CD4-positive, alpha-beta T cell (primary cell): ENCODE measurements at places on chromosomes 2 and 18.

DNA sequence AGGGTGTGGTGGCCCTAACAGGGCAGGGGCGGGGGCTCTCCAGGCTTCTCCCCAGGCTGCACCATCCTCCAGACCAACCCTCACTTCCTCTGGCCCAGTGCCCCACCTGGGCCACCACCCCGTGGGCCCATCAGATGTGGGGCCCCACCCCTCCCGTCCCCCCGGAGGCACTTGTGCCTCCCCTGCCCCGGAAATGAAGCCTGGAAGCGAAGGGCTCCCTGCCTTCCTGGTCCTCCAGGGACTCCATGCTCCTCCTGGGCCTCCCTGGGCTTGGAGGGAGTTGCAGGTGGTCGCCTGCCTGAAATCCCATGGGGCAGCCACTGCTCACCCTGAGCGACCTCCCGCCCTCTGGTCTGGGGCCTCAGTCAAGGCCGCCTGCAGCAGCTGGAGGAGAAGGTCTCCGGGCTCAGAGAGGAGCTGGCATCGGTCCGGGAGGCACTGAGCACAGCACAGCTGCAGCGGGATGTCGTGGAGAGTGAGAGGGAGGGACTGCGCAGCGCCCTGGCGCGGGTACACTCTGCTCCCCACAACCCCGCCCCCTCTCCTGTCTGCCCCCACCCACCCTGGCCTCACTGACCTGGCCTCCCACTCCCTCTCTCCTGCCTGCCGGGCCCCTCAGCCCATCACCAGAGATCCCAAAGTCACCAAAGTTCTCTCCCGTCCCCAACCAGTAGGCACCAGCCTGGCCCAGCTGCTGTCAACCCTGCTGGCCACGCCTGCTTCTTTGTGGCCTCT is 28.0 kb downstream of the CROCC2 start:
- no peak for DNase-seq

DNA sequence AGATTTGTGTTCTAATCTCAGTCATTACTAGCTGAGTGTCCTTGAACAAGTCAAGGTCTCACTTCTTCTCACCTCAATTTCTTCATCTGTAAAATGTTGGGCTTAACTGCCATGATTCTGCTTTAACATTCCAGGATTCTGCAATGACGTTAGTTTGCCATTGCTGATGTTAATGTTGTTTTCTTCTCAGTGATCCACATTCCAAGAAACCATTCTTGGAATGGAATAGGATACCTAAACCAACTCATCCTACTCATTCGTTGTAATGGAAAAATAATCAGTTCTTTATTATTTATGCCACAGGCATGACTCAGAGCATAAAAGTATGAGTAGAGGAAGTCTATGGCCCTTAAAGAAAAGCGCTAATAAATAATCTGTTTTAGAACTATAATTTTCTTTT is 140.2 kb upstream of the ETAA1 start:
- no peak for DNase-seq

DNA sequence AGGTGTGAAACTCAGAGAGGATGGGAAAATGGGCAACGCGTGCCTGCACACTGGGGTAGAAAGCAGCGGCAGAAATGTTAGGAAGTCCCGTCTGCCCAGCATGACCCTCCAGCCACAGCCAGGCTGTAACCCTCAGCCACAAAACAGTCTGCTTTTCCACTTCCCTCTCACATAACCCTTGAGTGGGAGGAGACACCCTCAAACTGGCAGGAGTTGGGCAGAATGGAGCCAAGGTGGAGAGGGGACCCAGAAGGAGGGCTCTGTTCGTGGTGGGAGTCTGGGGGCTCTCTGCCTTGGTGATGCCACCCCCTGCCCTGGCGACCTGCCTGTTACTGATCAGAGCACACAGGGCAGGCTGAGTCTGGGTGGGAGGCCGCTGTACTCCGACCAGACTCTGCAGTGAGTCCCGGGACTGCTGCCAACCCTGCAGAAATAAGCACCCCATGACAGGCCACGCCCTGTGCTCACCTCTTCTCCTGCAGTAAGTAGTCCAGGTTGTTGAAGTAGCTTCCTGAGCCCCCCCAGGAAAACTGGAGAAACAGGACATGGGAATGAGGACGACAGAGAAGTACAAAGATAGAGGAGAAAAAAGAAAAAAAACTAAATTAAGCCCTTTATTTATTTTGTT is 16.0 kb downstream of the FAM178B start:
- DNase-seq = no peak

- DNase-seq = no peak
Measured at GRCh38 chr2:196399096-196399495, 227.7 kb upstream of the STK17B start.

GRCh38 chr2:67701011-67701410 is 303.9 kb downstream of the ETAA1 start:
- no peak for DNase-seq

- DNase-seq = no peak
Measured at GRCh38 chr18:9285604-9286003, 49.0 kb upstream of the TWSG1 start.

DNA sequence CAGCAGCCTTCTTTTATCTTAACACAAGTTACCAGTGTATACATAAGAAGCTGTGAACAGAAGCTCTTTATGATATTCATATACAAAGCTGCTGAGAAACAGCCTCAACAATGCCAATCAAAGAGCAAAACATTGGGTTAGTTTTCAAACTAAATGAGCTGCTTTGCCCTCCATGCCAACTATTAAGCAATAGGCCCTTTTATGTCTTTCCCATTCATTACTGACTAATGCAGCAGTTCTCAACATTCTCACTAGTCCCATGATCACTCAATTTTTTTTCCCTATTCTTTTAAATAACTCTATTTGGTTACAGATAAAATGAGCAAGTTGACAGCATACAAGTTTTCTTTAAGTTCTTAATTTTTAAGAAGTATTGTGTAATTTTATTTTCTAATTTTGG is 57.9 kb upstream of the FRZB start:
- no peak for DNase-seq

DNA sequence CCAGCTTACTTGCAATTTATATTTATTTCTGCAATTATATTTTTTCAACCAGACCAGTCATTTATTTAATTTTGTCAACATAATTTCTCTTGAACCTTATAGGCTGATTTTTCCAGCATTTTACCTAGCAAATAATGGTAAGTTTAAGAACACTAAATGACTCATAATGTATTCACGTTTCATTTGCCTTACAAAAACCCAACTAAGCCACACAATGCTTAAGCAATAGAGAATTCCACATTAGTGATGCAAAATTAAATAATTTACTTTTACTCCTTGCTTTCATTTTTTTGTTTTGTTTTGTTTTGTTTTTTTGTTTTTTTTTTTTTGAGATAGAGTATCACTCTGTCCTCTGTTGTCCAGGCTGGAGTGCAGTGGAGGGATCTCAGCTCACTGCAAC is 110.4 kb upstream of the VRK2 start:
- no peak for DNase-seq

GRCh38 chr2:101518578-101519492 is 43.9 kb upstream of the RFX8 start:
- DNase-seq = no peak
